ENCODE measurements at places on chromosomes 7 and 10.

DNA sequence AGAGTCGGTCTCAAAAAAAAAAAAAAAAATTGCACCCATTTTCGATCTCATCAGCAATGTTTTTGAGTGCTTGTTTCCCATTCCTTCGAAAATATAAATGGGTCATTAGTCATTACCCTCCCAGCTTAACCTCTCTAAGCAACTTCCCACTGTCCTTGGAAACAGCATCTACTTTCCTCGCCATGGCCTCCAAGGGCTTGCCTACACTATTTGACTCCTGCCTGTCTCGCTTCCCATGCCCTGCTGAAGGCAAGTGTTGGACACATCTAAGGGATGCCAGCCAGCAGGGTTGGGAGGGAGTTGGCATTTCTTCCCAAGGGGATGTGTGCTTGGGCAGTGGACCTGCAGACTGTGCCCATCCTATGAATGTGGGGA is 12.7 kb upstream of the RHBDD2 start:
- H3K27me3 ChIP-seq: no peaks in the 10 kb centered on the region
- H3K4me1 ChIP-seq: peaks cover 9% of the 10 kb centered on the region
- DNase-seq: no peak

- no peak overlapping the region for H3K4me3 ChIP-seq
- no peak for DNase-seq
- no peaks in the 10 kb centered on the region for H3K27me3 ChIP-seq
- no peaks in the 10 kb centered on the region for H3K4me1 ChIP-seq
- H3K27ac ChIP-seq: no peak overlapping the region
- H3K36me3 ChIP-seq: no peaks in the 10 kb centered on the region
Observed at GRCh38 chr7:130650611-130651120, 17.9 kb downstream of the COPG2 start.

GRCh38 chr7:5661942-5662341 is 119.5 kb downstream of the RNF216 start:
- no peaks in the 10 kb centered on the region for H3K27me3 ChIP-seq
- no peak overlapping the region for H3K4me3 ChIP-seq
- no peaks in the 10 kb centered on the region for H3K36me3 ChIP-seq
- no peaks in the 10 kb centered on the region for H3K4me1 ChIP-seq
- no peak overlapping the region for H3K27ac ChIP-seq

- no peaks in the 10 kb centered on the region for H3K4me1 ChIP-seq
- no peak for DNase-seq
- no peaks in the 10 kb centered on the region for H3K36me3 ChIP-seq
- no peaks in the 10 kb centered on the region for H3K27me3 ChIP-seq
- H3K27ac ChIP-seq: no peak overlapping the region
- H3K4me3 ChIP-seq: no peak overlapping the region
Observed at GRCh38 chr7:14073543-14073942, 84.1 kb upstream of the ETV1 start.

DNA sequence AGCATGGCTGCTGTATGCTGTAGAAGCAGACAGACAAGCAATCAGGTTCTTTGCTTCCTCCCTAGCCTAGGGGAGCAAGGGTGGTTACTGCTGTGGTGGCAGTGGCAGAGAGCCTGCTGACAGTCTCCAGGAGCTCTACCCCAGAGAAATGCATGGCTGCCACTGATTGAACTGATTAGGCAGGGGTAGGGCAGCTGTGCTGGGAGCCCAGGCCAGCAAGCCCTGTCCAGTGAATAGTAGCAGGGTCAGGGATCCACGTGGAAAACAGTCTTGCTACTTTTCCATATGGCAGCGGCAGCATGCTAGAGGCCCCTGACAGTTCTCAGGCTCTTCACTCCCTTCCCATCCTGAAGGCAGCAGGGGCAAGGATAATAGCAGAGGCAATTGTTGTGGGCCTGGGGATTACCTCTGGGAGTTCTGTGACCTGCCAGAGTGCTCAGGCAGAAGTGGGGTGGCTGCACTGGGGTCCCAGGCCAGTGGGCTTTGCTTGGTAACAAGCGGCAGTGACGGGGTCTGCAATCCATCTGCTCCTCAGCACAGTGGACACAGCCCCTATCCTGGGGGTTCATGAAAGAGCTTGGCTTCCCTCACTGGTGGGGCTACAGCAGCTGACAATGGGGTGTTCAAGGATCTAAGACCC is 558.8 kb upstream of the GHITM start:
- no peaks in the 10 kb centered on the region for H3K27me3 ChIP-seq
- H3K36me3 ChIP-seq: no peaks in the 10 kb centered on the region
- DNase-seq: no peak
- no peak overlapping the region for H3K27ac ChIP-seq

DNA sequence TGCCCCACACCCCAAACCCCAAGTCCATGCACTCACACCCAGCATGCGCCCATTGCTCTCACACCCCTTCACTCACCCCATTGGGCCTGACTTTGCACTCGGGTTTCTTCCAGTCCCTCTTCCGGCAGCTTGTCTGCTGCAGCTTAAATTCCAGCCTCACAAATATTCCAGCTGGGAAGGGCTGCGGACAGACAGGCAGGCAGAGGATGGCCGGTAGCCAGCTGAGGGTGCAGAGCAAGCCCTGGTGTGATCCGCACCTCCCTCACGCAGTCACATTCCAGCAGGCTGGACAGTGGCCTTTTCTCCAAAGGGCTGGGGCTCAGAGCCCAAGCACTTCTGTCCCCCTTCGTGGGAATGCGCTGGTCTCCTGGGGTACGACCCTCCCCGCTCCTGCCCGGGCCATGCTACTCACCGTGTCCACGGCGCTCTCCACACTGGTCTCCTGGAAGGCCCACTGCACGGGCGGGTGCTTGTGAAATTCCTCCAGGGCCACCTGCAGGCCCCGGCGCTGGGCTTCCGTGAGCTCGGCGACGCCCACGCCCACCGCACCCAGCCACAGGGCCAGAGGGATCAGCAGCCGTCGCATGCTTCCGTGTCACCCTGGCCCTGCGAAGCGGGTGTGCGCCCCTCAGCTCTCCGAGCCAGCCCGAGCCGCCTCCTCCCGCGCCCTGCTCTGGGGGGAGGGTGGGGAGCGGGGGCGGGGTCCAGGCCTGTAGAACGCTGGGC is 1.2 kb downstream of the RARRES2 start:
- no peaks in the 10 kb centered on the region for H3K4me1 ChIP-seq
- DNase-seq: no peak
- H3K4me3 ChIP-seq: no peak overlapping the region
- no peaks in the 10 kb centered on the region for H3K27me3 ChIP-seq
- no peaks in the 10 kb centered on the region for H3K36me3 ChIP-seq

DNA sequence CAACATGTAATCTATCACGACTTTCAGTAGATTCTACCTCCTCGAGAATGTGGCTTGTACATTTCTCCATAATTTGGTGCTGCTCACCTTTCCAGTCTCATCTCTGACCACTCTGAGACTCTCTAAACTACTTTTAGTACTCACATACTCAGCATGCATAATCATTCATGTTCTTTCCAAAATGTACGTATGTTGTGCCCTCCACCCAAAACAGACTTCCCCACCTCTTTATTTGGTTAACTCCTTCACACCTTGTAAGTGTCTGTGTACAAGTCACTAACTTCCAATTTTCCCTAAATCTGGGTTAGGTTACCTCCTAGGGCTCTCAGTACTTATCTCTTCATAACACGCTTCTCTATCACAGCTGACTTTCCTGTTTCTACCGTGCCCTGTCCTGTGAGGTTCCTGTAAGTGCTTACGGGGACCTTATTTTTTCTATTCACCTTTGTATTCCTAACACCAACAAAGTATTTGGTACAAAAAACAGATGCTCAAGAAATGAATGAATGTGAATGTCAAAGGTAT is 186.2 kb upstream of the MKLN1 start:
- H3K27me3 ChIP-seq: no peaks in the 10 kb centered on the region
- H3K4me1 ChIP-seq: no peaks in the 10 kb centered on the region
- no peak for DNase-seq
- no peak overlapping the region for H3K4me3 ChIP-seq
- H3K27ac ChIP-seq: no peak overlapping the region
- H3K36me3 ChIP-seq: no peaks in the 10 kb centered on the region

GRCh38 chr10:65847436-65848230 is 1078.2 kb upstream of the LRRTM3 start:
- DNase-seq: no peak
- no peak overlapping the region for H3K4me3 ChIP-seq
- no peak overlapping the region for H3K27ac ChIP-seq

DNA sequence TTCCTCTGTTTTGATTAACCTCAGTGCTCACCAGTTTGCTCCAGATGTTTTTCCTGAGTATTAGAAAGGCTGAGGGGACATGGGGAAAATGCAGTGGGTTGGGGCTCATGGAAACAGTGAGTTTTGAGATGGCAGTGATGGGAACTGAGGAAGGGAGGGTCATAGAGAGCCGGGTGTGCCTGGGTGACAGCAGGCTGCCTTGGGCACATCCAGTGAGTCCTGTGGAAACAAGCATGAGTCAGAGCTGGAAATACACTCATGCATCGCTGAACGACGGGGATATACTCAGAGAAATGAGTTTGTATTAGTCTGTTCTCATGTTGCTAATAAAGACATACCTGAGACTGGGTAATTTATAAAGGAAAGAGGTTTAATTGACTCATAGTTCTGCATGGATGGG is 202.2 kb downstream of the TMEM178B start:
- H3K27me3 ChIP-seq: no peaks in the 10 kb centered on the region
- DNase-seq: no peak
- no peak overlapping the region for H3K27ac ChIP-seq
- no peak overlapping the region for H3K4me3 ChIP-seq

DNA sequence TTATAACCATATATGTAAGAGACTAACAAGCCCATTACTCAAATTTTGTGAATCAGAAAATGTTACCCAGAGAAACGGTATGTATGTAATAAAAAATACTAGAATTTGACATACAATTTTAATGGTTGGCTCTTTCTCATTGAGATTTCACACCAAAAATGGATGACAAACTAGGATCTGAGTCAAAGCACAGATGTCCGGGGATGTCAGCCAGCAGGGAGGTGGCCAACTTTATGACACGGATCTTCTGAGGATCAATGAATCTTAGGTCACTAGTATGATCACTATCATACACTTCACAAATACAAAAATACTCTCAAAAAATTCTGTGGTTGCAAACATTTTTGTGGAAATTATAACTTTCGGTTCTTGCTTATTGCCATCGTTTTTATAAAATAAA is 173.5 kb upstream of the NFE2L3 start:
- H3K27me3 ChIP-seq: no peaks in the 10 kb centered on the region
- H3K4me3 ChIP-seq: no peak overlapping the region
- H3K4me1 ChIP-seq: no peaks in the 10 kb centered on the region
- no peak for DNase-seq
- no peak overlapping the region for H3K27ac ChIP-seq

- H3K36me3 ChIP-seq: no peaks in the 10 kb centered on the region
- H3K27ac ChIP-seq: no peak overlapping the region
- H3K4me1 ChIP-seq: no peaks in the 10 kb centered on the region
- H3K4me3 ChIP-seq: no peak overlapping the region
- no peak for DNase-seq
Observed at GRCh38 chr7:115208710-115209560, 287.0 kb downstream of the MDFIC start.

DNA sequence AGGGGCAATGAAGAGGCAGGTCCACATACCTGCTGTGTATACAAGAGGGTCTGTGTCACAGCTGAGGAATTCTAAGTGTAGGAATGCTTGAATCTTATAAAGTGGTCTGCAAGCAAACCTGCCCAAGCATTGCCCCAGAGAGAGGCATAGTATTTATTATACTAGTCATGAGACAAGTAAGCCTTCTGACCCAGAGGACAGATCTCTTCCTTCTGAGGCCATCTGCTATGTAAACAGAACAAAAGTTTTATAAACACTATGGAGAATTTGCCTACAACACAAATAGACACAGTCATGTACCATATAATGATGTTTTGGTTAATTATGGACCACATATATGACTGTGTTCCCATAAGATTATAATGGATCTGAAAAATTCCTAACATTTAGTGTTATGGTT is 388.2 kb downstream of the NEBL start:
- H3K27me3 ChIP-seq: no peaks in the 10 kb centered on the region
- DNase-seq: no peak
- no peak overlapping the region for H3K27ac ChIP-seq
- H3K4me3 ChIP-seq: no peak overlapping the region

DNA sequence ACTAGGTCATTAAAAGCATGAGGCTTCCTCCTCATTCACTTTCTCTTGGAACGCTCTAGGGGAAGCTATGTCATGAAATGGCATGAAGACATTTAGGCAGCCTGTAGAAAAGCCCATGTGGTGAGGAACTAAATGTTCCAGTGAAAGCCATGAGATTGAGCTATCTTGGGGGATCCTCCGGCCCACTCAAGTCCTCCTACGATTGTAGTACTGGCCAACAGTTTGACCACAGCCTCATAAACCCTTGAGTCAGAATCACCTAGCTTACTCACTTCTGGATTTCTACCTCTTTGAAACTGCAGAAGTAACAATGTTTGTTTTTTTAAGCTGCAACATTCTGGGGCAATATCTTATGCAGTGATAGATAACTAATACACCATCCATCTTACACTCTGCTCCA is 605.1 kb downstream of the SORCS1 start:
- no peak overlapping the region for H3K27ac ChIP-seq
- H3K4me1 ChIP-seq: no peaks in the 10 kb centered on the region
- no peak for DNase-seq
- no peaks in the 10 kb centered on the region for H3K27me3 ChIP-seq
- no peaks in the 10 kb centered on the region for H3K36me3 ChIP-seq

- H3K27ac ChIP-seq: no peak overlapping the region
- H3K36me3 ChIP-seq: no peaks in the 10 kb centered on the region
- no peak overlapping the region for H3K4me3 ChIP-seq
Observed at GRCh38 chr10:93746844-93747284, 10.9 kb upstream of the LGI1 start.

DNA sequence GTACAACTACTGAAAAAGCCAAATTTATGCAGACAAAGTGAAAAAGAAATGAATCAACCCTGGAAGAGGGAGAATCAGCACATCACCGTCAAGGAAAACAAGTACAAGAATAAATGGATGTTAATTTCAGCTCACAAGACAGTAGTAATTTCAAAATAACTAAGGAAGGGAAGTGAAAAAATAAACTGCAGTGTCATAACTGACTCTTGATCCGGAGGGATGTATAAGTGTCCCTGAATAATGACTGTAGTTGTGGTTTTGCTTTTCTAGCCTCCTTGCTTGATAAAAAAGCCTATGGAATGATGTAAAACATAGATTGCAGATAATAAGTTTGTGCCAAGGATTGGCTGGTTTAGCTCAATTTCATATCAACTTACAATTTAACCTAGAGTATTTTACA is 721.1 kb upstream of the C7orf33 start:
- no peak overlapping the region for H3K4me3 ChIP-seq
- H3K27me3 ChIP-seq: no peaks in the 10 kb centered on the region
- no peaks in the 10 kb centered on the region for H3K36me3 ChIP-seq
- H3K4me1 ChIP-seq: no peaks in the 10 kb centered on the region
- H3K27ac ChIP-seq: no peak overlapping the region
- DNase-seq: no peak

GRCh38 chr7:39594988-39595620 is 28.3 kb upstream of the RALA start:
- H3K27me3 ChIP-seq: no peaks in the 10 kb centered on the region
- no peak overlapping the region for H3K4me3 ChIP-seq
- no peaks in the 10 kb centered on the region for H3K4me1 ChIP-seq
- H3K27ac ChIP-seq: no peak overlapping the region
- DNase-seq: no peak
